NCI-H1092 (cell line): ENCODE measurements at places on chromosomes 12 and 14.

DNA sequence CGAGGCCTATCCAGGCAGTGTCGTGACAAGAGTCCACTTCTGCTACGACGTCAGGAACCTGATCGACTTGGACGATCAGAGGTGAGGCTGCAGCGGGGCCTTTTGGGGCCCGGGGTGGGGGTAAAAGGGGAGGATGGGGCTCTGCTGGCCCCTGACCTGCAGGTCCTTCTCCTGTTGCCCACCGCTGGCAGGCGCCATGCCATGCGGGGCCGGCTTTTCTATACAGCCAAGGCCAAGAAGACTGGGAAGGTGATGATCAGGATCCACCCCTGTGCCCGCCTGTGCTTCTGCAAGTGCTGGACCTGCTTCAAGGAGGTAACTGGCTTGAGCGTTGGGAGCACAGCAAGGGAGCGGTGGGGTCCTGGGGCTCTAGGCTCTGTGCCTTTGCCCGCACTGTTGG lies 31.6 kb downstream of the NGB start:
- DNase-seq: no peak

DNA sequence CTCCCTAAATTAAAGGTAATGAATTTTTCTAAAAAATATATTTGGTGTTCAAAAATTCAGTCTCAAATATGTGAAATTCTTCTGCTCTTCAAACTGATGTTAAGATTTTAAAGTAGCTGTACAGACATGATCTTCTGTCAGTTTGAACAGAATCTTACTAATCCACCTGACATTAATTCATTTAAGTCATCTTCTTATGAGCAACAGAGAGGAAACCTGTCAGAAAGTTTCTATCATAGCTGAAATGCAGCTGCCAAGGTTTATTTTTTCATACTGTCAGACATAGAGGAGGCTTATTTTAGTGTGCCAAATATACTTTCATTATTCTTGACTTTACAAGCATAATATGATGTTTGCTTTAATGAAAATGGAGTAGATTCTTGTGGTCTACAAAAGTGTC lies 686.6 kb upstream of the MIS18BP1 start:
- no peak for DNase-seq

GRCh38 chr12:19848421-19848820 lies 409.1 kb downstream of the AEBP2 start:
- DNase-seq: no peak

- DNase-seq: no peak
These were observed 19.6 kb downstream of the ZCRB1 start for GRCh38 chr12:42306297-42306696.
